AG04450 (cell line): ENCODE measurements at places on chromosomes 2 and 18.

DNA sequence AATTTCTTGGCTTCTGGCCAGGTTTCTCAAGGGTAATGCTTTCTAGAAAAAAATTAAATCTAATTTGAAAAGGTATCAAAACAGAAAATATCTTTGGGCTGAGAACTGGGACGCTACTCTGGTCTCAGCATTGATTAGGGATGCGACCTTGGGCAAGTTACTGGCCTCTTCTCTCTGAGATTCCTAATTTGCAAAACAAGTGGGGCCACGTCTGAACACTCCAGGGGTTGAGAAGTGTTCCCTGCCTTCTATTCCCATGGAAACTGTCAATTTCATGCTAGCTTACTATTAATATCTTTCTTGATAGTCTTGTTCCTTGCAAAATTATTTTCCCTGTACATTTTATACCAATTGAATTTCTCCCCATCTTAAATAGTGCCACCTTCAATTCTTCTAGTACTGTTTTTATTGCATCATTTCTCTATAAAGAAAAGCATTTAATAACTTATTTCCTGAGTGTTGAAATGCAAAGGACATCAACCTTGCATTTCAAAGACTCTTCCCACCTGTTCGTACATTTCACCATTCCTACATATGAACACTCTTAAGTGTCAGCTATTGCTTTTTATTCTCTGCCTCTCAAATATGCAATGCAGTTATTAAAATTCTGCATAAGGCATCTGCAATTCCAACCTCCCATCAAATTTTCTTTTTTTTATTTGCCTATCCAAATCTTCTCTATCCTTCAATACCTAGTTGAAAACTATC, 118.3 kb upstream of the DSEL start:
- no peak for DNase-seq

GRCh38 chr2:231614559-231615057, 21.9 kb downstream of the TEX44 start:
- DNase-seq = no peak

GRCh38 chr2:188512456-188512855, 220.8 kb downstream of the GULP1 start:
- DNase-seq = peak; percentile 43

DNA sequence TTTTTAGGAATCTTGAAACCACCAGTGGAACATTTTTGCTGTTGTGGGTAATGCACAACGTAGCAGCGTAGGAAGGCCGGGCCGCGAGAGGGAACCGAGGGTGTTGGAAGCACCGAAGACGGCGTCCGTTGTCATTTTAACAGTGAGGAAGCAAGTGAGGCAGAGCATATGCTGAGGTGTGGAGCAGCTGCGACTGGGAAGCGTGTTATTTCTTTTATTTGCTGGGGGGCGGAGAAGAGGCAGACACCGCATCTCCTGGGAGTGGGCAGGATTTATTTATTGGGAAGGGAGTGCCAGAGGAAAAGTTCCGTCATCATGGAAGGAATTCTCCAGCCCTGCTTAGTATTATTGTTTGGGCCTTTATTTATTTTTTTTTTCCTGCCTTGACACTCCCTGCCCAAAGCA, 232.8 kb downstream of the KLHL29 start:
- DNase-seq = no peak

DNA sequence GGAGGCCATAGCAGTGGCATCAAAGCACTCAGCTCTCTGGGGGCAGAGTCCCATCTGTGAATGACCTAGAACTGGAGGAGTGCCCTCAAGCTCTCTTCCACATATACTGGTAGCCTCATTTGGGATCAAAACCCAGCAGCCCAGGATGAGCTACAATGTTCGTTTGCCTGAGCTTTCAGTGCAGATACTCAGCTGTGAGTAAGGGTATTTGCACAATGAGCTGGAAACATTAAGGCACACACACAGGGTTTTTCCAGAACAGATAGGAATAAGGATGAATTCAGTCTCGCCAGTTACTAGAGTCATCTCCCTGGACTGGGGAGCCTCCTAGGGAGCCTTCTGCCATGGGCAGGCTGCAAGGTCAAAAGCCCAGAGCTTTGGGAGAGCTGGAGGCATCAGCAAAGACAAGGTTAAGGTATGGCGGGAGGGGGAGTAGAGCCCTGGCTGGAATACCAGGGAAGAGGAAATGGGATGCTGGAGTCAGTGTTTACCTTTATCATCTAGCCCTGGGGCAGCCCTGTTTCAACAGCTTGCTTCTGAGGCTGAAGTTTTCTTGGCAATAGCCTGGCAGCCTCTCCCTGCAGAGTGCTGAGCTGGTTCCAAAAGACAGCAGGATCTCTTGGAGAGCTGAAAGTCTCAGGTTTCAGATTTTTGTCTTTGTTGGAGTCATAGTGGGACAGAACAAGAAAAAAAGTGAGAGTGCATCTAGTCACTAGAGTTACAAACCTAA, 187.7 kb downstream of the LOXHD1 start:
- DNase-seq = no peak

DNA sequence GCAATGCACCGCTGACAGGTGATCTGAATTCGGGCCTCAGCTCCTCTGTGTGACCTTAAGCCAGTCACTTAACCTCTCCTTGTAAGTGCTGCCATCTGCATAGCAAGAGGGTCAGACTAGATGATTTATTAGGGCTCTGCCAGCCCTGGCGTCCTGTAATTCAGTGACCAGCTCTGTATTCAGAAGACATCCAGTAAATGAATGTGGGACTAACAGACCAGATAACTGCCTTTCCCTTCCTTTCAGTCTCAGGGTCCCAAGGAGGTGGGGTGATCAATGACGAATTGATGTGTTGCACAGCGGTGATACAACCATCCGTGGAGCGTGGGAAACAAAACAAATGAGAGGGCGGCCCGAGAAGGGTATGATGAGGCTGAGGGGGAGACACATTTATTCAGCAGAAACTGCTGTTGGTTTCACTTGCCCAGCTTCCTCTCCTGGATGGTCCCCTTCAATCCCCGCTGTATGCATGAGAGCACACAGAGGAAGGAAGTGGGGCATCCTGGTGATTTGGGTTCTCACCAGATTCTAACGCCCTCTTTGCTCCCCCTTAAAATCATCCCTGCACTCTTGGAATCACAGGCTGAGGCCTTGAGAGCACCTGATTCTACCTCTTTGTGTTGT, 92.8 kb downstream of the VIT start:
- no peak for DNase-seq

- no peak for DNase-seq
Observed at GRCh38 chr2:6866275-6866671, 566 bp upstream of the CMPK2 start.

GRCh38 chr2:29343830-29344229, 228.6 kb downstream of the CLIP4 start:
- DNase-seq = no peak

DNA sequence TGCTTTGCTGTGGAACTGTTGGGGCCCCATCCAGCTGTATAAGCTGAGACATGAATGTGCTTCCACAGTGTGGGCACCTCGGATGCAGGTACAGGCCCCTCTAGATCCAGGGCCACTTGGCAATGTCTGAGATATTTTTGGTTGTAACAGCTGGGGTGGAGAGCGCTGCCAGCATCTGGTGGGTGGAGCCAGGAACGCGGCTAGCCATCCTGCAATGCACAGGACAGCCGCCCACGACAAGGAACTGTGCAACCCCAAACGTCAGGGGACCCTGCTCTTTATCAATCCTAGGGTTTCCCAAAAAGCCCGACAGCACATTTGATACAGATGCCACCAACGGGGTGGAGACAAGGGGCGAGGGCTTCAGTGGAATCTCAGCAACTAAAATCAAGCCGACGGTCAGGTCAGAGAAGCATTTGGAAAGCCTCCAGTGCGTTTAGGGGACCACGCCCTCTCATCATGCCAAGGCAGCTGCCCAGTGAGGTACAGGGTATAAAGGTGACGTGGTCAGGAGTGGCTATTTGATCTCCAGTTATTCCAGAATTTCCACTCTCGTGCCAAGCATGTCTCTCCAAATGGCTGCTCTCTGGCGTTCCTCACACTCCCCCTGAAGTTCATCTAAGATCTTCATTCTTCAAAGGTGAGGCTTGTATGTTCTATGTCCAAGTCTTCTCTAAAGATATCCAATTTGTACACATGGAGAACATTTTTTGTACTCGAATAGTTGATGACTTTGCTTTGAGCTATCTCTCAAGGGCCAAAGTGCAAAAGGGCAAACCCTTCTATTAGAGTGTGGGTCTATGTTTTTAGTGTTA, 55.7 kb downstream of the LRRFIP1 start:
- DNase-seq = no peak

- no peak for DNase-seq
Observed at GRCh38 chr2:181954538-181954883, 31.1 kb upstream of the PPP1R1C start.

DNA sequence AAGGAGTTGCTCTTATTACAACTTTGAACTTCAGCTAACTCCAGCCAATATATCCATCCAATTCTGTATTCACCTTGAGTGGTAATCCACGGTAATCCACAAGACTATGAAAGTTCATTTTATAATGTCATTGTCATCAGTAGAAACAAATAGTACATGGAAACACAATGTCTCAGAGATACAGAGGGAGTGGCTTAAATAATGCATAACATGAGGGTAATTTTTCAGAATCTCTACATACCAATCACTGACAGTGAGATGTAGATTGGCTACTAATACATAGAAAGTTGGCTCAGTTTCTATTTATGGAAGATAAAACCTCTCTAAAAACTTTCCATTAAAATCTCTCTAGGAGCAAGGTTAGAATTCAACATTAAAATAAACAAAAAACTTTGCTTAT, 93.2 kb downstream of the PLEKHM3 start:
- DNase-seq = no peak

DNA sequence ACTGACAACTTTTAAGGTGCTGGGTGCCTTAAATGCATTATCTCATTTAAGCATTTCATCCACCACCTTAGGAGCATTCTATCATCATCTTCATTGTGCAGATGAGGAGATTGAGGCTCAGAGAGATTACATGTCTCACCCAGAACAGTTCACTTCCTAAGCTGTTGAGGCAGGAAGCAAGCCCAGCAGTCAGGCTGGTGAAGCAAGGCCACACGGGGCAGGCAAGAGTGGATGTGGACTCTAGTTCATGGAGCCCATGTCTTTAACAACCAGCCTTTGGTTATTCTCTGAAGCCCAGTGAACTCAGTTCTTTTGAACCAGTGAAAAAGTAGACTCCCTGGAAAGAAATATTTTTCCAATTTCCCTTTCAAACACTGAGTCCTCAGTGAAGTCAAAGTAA, 294.8 kb upstream of the MGAT5 start:
- DNase-seq = no peak
